ENCODE measurements at places on chromosomes 1 and 21.

GRCh38 chr1:26854906-26855305 lies 8.0 kb upstream of the SFN start:
- no peak for DNase-seq

DNA sequence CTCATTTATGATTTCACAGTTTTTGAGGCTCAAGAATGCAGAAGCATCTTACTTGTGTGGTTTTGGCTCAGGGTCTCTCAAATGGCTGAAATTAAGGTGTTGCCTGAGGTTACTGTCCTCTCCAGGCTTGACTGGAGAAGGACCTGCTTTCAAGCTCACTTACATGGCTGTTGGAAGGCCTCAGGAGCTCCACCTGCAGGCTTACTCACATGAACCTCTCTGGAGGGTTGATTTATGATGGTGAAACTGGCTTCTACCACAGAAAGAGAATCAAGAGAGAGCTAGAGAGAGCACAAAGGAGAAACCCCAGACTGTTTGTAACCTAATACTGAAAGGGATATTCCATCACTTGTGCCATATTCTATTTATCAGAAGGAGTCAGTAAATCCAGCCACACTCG lies 6.2 kb upstream of the KCNK2 start:
- no peak for DNase-seq

- DNase-seq: no peak
Observed at GRCh38 chr1:111251570-111251969, 24.1 kb downstream of the CHI3L2 start.

GRCh38 chr1:64470665-64471217 lies 812 bp downstream of the CACHD1 start:
- no peak for DNase-seq

- no peak for DNase-seq
Observed at GRCh38 chr21:33033961-33034413, 8.3 kb downstream of the OLIG2 start.

- no peak for DNase-seq
Observed at GRCh38 chr1:15279576-15280230, 32.7 kb downstream of the FHAD1 start.

DNA sequence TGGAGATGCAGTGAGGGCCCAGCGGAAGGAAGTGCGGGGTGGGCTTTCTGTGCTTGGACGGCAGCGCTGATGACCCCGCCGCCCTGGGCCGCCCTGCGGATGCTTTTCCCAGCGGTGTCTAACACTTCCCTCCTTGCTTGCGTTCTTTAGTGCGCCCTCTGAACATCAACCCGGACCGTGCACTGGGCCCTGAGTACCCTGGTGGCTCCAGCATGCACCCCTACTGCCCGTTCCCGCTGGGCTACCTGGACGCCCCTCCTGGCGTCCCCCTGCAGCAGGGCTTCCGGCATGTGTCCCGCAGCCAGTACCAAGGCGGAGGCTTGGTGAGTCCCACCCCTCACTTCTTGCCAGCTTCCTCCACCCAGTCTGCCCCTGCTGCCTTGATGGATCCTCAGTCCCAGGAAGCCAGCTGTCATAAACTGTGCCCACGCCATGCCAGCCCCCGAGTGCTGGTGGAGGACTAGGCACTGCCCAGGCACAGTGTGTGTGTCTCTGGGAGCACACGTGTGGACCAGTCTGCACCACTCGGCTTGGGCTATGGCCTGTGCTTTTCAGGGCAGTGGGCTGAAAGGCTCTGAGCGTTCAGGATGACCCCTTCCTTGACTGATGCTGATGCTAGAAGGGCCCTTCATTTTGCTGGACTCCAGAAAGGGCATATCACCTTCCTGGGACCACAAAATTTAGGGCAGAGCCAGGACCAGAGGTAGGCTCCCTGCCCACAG lies 2.3 kb downstream of the DMRTB1 start:
- no peak for DNase-seq

DNA sequence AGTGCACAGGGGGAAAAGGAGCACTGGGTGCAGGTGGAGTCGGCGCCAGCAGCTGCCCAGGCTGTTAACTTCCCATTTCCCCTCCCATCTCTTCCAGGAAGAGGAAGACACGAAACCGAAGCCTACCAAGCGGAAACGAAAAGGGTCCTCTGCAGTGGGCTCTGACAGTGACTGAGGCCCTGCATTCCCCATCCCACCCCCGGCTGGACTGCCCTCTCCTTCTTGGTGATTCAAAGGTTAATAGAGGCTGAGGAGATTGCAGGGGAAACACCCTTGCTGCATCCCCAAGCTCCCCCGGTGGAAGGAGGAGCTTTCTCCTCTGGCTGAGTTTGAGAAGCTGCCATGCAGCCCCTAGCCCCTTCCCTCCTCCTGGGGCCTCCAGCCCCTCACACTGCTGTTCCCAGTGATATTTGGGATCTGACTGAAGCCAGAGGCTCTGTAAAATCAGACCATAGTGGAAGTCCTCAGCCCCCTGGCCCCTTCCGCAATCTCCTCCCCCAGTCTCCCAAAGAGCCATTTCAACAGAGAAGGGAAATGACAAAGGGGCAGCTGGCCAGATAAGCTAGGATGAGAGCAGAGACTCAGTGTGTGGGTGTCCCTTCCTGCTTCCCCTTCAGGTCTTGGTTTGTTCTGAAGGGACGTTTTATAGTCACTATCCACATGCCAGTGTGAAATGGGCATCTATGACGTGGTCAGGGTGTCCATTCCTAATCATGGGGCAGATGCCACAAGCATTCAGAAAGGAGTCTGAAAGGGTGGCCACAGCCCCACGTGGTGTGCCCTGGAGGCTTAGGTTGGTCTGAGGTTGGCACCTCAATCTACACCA lies 1.9 kb upstream of the SLC27A3 start:
- no peak for DNase-seq

DNA sequence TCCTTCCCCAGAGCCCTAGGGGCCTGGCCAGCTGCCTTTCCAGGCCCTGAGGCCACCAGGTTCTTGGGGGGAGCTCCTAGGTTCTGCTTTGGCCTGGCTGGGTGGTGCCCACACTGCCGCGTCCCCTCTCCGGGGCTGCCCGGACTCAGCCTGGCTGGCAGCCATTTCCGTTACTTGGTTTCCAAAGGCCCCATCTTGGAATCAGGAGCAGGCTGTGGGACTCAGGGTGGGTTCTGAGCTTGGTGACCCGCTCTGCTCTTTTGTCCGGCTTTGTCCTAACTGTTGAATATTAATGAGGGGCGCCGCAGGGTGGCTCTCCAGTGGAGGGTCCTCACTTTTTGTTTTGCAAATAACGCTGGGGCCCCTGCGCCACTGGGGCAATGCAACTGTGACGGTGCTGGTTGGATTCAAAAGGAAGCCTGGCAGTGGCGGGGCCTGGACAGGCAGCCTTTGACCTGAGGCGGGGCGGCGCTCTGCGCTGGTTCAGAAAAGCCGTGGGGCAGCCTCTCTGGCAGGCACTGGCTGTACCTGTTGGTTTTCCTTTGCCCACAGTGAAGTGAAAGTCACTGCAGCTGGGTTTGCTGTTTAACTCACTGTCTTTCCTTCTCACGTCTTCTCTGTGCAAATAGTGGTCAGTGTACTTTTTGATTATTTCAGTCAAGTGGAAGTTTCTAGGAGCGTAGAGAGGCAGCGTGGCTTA lies 20.2 kb downstream of the SKI start:
- no peak for DNase-seq

- DNase-seq: no peak
Observed at GRCh38 chr1:52157582-52157981, 15.7 kb downstream of the ZFYVE9 start.

DNA sequence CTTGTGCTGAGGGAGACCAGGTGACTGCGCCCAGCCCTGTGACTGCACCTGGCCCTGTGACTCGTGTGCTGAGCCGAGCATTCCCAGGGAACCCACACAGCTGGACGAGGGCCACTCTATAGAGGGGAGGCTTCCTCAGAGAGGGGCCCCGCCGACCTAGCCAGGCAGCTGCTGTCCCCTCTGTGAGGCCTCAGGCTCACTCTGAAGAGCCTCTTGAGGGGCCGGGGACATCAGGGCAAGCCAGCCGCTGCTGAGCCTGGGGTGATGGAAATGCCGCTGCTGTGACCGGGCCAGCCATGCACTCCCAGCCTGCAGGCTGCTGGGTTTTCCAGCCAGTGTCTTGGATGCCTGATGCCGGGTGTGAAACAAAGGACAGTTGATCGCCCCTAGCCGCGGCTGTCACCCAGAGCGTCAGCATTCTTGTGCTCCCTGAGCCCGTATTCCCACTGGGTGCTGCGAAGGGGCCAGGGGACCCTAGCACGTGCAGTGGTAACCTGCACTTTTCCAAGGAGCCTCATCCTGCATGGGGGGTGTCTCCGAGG lies 17.5 kb downstream of the PFKL start:
- no peak for DNase-seq

DNA sequence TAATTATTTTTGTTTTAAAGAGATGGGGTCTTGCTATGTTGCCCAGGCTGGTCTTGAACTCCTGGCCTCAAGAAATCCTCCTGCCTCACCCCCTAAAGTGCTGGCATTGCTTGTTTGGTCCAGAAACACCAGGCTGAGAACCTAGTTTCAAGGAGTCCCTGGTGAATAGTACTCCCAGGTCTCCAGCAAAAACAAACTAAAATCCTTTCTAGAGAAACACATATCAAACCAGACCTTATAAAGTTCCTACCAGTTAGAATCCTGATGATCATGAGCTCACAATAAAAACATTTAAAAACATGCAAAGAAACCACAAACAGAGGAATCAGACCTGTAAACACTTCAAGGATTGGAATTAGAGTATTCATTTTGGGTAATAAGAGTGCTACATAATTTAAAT lies 34.4 kb upstream of the PADI1 start:
- no peak for DNase-seq

DNA sequence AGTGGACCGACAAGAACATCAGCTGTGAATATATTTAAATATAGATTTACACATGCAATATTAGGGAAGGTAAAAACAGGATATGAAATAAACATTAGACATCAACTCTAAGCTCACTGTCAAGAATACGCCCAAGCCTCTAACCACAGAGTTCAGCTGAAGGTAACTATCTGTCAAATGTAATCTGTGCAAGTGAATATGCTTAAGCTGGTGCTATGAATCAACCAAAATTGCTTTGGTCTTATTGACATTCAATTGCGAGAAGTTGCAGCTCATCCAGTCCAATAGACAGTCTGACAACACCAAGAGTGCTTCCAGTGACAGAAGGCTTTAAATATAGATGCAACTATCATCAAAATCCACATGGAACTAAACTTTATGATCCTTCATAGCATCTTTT lies 32.3 kb downstream of the USH2A start:
- no peak for DNase-seq
